Activated naive CD4-positive, alpha-beta T cell treated with anti-CD3 and anti-CD28 coated beads for 36 hours (primary cell): ENCODE measurements at places on chromosomes 3 and 15. TPM values are rescaled to one million over a fixed set of nuclear protein-coding genes. Genes with fewer than 3 reads are reported as not detected.
A peak's percentile ranks its signal among the peaks of the same experiment; 100 is the strongest.

Gene GOLGA6L10
- total RNA-seq = 0.96 TPM

- H3K36me3 ChIP-seq = no peaks in the 10 kb centered on the region
- DNase-seq = no peak
- H3K27me3 ChIP-seq = peaks cover 41% of the 10 kb centered on the region
Observed at GRCh38 chr15:83656192-83656591, 2.3 kb downstream of the ADAMTSL3 start.

- H3K4me1 ChIP-seq = peaks cover 11% of the 10 kb centered on the region
- no peak for DNase-seq
- H3K36me3 ChIP-seq = no peaks in the 10 kb centered on the region
- H3K4me3 ChIP-seq = no peak overlapping the region
- H3K27ac ChIP-seq = no peak overlapping the region
Observed at GRCh38 chr3:194257151-194257621, 93.9 kb downstream of the CPN2 start.

DNA sequence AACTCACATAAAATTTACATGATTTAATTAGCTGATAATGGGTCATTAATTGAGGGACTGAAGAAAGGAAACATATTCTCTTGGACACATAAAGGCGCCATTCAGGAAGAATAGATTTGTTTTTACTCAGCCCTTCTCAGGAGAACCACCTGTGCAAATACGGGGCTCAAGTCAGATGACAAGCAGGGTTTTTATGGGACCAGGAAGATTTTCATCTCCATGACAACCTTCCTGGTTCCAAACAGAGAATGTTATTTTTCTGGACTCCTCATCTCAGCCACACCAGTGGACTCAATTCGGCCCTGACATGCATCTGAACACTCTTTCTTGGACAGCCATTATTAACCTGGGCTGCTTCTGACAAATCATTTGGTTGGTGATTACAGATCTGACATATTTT, 120.5 kb downstream of the PDZRN3 start:
- no peak for DNase-seq
- H3K4me1 ChIP-seq = no peaks in the 10 kb centered on the region
- H3K36me3 ChIP-seq = no peaks in the 10 kb centered on the region
- no peak overlapping the region for H3K27ac ChIP-seq

- H3K27ac ChIP-seq = no peak overlapping the region
- H3K4me3 ChIP-seq = no peak overlapping the region
- no peaks in the 10 kb centered on the region for H3K27me3 ChIP-seq
- H3K4me1 ChIP-seq = peaks cover 3% of the 10 kb centered on the region
- H3K36me3 ChIP-seq = no peaks in the 10 kb centered on the region
Observed at GRCh38 chr3:102141928-102142239, 292.6 kb downstream of the NFKBIZ start.

DNA sequence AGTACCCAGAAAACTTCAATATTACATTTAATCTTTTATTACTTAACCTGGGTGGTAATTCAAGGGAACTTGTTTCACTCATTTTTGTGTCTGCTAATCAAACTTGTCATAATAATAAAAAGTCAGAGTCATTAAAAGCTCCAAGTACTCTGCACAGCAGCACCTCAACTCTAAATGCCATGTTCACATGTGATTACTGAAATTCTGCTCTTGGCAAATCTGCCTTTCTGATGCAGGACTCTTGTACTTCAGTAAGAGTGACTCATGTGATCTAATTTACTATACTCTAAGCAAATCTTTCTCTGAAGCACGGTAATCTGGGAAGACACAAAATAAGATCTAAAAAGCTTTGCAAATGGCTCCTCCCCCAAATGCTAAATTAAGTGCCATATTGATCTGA, 6.4 kb downstream of the ROBO1 start:
- no peak for DNase-seq
- peaks cover 8% of the 10 kb centered on the region for H3K27me3 ChIP-seq
- H3K36me3 ChIP-seq = no peaks in the 10 kb centered on the region
- no peaks in the 10 kb centered on the region for H3K4me1 ChIP-seq
- no peak overlapping the region for H3K27ac ChIP-seq

DNA sequence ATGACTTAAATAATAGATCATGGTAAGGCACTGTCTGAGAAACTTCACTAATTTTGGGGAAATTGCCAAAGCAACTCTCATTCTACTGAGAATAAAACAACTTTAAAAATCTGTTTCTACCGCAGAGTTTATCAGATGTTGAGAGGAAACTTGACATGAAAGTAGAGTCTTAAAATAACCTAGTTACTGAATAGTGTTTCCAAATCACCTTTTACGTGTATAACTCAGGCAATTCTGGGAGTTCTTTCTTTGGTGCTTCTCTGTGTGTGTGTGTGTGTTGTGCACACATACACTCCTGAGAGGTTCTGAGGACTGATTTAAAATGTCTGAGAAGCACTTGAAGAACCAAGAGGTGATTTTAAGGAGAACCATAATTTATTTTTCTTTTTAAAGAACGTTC, 236.6 kb downstream of the SV2B start:
- DNase-seq = no peak
- no peaks in the 10 kb centered on the region for H3K36me3 ChIP-seq
- H3K27me3 ChIP-seq = no peaks in the 10 kb centered on the region
- H3K4me1 ChIP-seq = peaks cover 30% of the 10 kb centered on the region

GRCh38 chr3:176776622-176777175, 420.6 kb downstream of the TBL1XR1 start:
- no peak overlapping the region for H3K4me3 ChIP-seq
- no peaks in the 10 kb centered on the region for H3K4me1 ChIP-seq
- H3K27me3 ChIP-seq = no peaks in the 10 kb centered on the region
- H3K27ac ChIP-seq = no peak overlapping the region

DNA sequence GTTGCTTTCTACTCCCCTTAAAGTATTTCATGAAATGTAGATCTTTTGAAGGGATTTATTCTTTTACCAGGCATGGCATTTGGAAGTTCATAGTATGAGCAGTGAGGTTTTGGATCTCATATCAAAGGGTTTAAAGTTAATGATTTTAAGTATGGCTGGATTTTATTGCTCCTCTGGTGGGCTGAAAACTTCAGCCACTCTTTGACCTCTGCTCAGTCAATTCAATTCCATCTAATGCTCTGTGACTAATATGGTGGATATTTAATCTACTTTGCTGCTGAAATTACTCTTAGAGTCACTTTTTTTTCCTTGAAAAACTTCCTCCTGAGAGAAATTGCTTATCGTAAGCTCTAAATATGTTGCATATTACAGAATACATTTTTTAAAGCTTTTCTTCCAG, 218.6 kb downstream of the NR2F2 start:
- no peak overlapping the region for H3K27ac ChIP-seq
- no peak overlapping the region for H3K4me3 ChIP-seq
- H3K4me1 ChIP-seq = no peaks in the 10 kb centered on the region

DNA sequence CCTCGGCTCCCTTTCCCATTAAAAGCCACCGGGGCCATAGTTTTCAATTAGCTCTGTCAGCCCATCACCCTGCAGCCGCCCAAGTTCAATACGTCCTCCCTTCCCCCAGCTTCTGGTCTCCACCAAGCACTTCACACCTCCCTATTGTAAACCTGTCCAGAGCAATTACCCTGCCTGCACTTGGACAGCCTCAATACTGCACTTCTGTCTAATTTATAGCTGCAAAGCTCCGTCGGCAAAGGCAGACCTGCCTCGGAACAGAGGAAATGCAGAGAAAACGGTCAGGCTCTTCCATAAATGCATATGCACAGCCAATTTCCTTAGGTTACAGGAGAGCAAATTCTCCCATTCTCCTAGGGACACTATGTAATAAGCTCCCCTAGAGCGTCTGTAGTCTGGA, 21.9 kb downstream of the LRIG1 start:
- H3K27ac ChIP-seq = no peak overlapping the region
- no peak for DNase-seq
- H3K36me3 ChIP-seq = peaks cover 7% of the 10 kb centered on the region

DNA sequence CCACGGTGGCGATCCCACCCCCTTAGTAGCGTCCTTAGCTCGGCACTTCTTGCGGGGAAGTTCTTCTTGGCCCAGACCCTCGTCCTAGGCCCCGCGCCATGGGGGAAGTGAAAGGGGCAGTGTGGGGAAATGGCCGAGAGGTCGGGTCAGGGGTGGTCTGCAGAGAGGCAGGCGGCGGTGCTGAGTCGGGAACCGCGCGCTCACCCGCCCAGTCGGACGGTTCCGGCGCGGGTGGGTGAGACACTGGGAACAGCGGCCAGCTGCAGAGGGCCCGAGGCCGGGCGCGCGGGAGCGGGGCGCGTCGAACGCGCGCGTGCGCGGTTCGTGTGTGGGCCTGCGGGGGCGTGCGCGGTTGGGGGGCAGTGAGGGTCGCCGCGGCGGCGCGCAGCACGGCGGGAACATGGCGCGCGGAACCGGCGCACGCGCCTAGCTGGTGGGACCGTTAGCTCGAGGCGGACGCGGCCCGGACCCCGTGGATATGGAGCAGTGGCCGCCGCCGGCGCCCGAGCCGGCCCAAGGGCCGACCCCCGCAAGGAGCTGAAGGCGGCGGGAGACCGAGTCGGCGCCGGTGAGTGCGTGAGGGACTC, 246.9 kb downstream of the GOLGA6L6 start:
- H3K27ac ChIP-seq = no peak overlapping the region
- H3K27me3 ChIP-seq = no peaks in the 10 kb centered on the region
- H3K4me1 ChIP-seq = no peaks in the 10 kb centered on the region
- no peak overlapping the region for H3K4me3 ChIP-seq
- DNase-seq = no peak
- no peaks in the 10 kb centered on the region for H3K36me3 ChIP-seq

- no peak for DNase-seq
- no peaks in the 10 kb centered on the region for H3K4me1 ChIP-seq
- H3K4me3 ChIP-seq = no peak overlapping the region
- peaks cover 5% of the 10 kb centered on the region for H3K36me3 ChIP-seq
Observed at GRCh38 chr3:38354588-38355330, 8.2 kb downstream of the XYLB start.

Gene B3GALNT1
- 0.76 TPM for total RNA-seq

Gene KIF15
- 45.8 TPM for total RNA-seq

Gene CRYGS
- 1.5 TPM for total RNA-seq

Gene SAXO2
- 0.79 TPM for total RNA-seq

GRCh38 chr3:49171119-49171774, at the start of gene KLHDC8B:
TSS of gene KLHDC8B (plus strand) at chr3:49171598. CDS start at chr3:49172770, 1,172 bp downstream.
- no peaks in the 10 kb centered on the region for H3K27me3 ChIP-seq
- H3K36me3 ChIP-seq = no peaks in the 10 kb centered on the region
- H3K4me3 ChIP-seq = peak within 1 kb of the TSS; percentile 67
- DNase-seq = peak; percentile 88
- peaks cover 9% of the 10 kb centered on the region for H3K4me1 ChIP-seq

- peaks cover 11% of the 10 kb centered on the region for H3K4me1 ChIP-seq
- no peak for DNase-seq
- no peaks in the 10 kb centered on the region for H3K36me3 ChIP-seq
- no peaks in the 10 kb centered on the region for H3K27me3 ChIP-seq
Observed at GRCh38 chr3:105907777-105908176, 39.0 kb upstream of the CBLB start.

DNA sequence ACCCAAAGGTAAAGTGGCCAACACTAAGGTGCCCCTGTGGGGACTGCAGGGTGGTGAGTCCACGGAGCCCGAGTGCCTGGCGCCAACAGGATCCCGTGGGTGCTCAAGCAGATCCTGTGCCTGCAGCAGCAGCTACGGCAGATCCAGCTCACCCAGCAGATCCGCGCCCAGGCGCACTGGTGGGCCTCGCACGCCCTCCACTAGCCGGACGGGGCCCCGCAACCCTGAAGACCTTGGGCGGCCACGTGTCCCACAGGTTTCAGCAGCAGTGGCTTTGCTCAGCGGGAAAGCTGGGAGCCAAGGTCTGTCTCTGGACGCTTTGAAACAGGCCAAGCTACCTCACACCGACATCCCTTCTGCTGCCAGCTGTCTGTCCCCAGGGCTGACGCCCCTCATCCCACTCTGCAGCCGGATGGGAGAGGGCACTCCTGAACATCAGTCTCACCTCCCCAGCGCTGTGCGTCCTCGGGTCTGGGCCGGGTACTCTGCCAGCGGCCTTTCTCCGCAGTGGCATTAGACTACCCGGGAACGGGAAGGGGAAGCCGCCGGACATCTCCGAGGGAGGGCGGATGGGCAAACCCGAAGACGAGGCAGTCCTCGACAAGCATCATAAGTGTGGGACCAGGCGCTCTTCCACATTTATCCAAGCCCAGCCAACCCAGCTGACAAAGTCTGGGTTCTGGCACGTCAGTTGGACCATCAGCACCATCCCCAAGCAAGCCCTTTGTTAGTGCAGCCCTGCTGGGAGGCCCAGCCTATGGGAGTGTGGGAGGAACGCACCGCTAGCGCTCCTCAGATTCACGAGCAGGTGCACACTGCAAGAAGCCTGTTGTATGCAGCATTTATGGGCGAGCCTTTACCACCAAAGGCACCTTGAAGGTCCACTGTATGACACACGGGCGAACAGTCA, 212.6 kb upstream of the UBE2E2 start:
- no peak for DNase-seq
- no peak overlapping the region for H3K27ac ChIP-seq
- no peaks in the 10 kb centered on the region for H3K4me1 ChIP-seq
- H3K36me3 ChIP-seq = no peaks in the 10 kb centered on the region
- no peaks in the 10 kb centered on the region for H3K27me3 ChIP-seq
- no peak overlapping the region for H3K4me3 ChIP-seq

GRCh38 chr3:171175741-171176234, 149.3 kb upstream of the SLC2A2 start:
- H3K4me3 ChIP-seq = no peak overlapping the region
- H3K36me3 ChIP-seq = peaks cover 26% of the 10 kb centered on the region
- H3K27me3 ChIP-seq = no peaks in the 10 kb centered on the region
- peaks cover 31% of the 10 kb centered on the region for H3K4me1 ChIP-seq

GRCh38 chr3:58357402-58357801, 24.7 kb downstream of the PXK start:
- no peaks in the 10 kb centered on the region for H3K27me3 ChIP-seq
- H3K36me3 ChIP-seq = peaks cover 3% of the 10 kb centered on the region
- DNase-seq = no peak

GRCh38 chr3:48952510-48953118, 34.0 kb downstream of the ARIH2 start:
- H3K4me1 ChIP-seq = peaks cover 16% of the 10 kb centered on the region
- DNase-seq = peak; percentile 75
- H3K27me3 ChIP-seq = no peaks in the 10 kb centered on the region
- no peak overlapping the region for H3K4me3 ChIP-seq
